ENCODE measurements at places on chromosomes 13 and 19.

DNA sequence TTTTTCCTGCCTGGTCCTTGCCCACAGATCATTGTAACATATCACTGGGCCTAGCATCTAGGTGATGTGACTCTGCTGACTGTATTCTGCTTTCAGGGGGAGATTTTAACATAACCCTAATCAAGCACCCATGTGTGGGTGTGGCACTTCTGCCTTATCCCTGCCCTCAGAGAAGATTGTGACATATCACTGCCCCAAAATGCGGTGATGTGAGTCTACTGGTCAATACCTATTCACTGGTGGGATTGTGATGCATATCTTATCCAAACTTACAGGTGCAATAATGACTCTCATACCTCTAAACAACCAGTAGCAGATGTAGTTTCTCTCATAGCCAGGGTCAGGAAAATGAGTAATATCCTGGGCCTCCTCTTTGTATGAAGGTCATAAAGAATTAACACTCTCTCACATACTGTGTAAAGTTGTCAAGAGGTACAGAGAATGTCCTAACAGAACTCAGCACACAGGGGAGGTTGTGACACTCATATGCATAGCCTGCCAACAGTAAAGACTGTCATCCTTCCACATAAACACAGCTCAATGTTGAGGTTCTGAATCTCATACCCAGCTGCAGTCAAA, 12.1 kb upstream of the ZNF681 start:
- no peak for DNase-seq

GRCh38 chr13:54390841-54391240, 1362.2 kb downstream of the OLFM4 start:
- DNase-seq, result no peak

GRCh38 chr13:44340508-44340907, 33.1 kb upstream of the SERP2 start:
- no peak for DNase-seq

- no peak for DNase-seq
These were observed 2.0 kb downstream of the ZFP36 start for GRCh38 chr19:39408392-39409207.

- no peak for DNase-seq
These were observed 17.3 kb upstream of the ERCC1 start for GRCh38 chr19:45440873-45441654.

- DNase-seq, result no peak
These were observed 1.2 kb upstream of the CHMP2A start for GRCh38 chr19:58555920-58556621.

GRCh38 chr13:70253411-70253810, 145.2 kb upstream of the KLHL1 start:
- DNase-seq, result no peak

DNA sequence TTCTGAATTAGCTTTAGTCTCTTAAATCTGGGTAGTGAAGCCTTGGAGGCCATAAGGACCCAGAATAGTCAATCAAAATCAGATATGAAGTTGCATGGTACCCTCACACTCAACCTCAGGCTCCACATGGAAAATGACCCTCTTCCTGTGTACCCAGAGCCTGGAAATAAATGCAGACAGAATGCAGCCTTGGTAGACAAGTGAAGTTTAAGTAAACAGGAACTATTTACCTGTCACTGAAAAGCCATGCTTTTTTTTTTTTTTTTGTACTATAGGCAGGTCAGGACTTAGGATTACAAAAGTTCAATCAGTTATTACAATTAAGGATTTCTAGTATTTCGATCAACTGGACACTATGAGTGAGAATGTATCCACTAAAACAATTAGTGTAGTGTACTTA, 2654.2 kb upstream of the PCDH20 start:
- DNase-seq, result no peak

- no peak for DNase-seq
These were observed 34.9 kb downstream of the STARD13 start for GRCh38 chr13:33250609-33251008.

- no peak for DNase-seq
These were observed 7.4 kb upstream of the DHX34 start for GRCh38 chr19:47341734-47342133.

DNA sequence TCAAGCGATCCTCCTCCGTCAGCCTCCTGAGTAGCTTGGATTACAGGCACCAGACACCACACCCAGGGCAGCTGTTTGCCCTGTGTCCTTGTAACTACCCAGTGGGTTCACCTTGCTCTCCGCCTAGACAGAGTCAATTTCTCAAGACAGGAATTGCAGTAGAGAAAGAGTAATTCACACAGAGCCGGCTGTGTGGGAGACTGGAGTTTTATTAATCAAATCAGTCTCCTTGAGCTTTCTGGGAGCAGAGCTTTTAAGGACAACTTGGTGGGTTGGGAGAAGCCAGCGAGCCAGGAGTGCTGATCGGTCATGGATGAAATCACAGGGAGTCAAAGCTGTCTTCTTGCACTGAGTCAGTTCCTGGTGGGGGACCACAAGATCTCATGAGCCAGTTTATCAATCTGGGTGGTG, 20.6 kb upstream of the ADGRE1 start:
- no peak for DNase-seq

GRCh38 chr19:33465834-33466233, 55.8 kb downstream of the PEPD start:
- DNase-seq, result no peak

DNA sequence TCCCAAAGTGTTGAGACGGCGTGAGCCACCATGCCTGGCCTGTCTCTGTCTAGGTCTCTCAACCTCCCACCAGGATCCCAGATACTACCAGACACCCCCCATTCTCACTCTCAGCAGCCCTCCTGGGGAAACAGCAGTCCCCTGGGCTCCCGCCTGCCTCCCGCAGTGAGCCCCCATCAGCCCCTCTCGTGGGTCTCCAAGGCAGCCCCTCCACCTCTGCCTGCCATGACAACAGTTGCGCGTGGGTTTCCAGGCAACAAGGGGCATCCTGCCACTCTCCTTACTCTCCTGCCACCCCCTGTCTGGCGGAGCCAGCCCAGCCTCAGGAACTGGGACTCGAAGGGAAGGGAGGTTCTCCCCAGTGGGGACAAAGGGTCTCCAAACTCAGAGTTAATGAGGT, 5.2 kb downstream of the LRRC4B start:
- no peak for DNase-seq

- DNase-seq, result no peak
These were observed 50.8 kb upstream of the FLT1 start for GRCh38 chr13:28545583-28546333.

DNA sequence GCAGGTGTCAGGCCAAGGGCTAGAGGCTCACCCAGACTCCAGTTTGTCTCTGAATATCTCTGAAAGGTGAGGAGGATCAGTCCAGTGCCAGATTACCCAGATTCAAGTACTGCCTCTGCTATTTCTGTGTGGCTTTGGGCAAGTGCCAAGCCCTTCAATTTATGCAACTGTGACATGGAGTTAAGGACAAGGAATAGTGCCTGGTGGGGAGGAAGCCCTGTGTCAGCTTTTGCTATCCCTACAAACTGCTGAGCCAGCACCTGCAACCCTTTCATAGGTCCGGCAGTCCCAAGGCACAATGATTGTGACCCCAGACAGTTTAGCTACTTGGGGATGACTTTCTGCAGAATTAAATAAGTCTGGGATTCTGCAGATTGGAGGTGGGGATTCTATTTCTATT, 123.0 kb downstream of the KL start:
- no peak for DNase-seq

DNA sequence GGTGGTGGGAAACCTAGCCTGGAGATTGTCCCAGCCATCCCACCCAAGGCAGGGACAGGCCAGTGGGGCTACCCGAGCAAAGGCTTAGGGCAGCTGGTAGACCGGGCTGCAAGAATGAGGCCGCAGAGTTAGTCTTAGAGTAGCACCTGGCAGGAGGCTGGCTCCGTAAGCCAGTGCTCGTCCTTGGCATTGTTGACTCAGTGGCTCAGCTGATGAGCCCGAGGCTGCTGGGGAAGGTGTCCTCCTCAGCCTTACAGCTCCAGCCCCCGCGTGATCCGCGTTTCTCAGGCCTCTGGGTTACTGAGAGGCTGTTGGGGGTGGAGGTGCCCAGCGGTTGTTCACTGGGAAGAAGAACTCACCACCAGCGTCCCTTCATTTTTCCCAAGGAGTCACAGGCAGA, 24.7 kb downstream of the PPP1R37 start:
- no peak for DNase-seq

- DNase-seq, result no peak
These were observed 54.5 kb downstream of the USP12 start for GRCh38 chr13:27117158-27117557.

GRCh38 chr19:48741129-48741999, 954 bp upstream of the RASIP1 start:
- no peak for DNase-seq

Measured in NCI-H2081 treated with DMSO at 0.1 percent for 48 hours (cell line).